HCT116 (cell line): ENCODE measurements at places on chromosomes 4 and X.

DNA sequence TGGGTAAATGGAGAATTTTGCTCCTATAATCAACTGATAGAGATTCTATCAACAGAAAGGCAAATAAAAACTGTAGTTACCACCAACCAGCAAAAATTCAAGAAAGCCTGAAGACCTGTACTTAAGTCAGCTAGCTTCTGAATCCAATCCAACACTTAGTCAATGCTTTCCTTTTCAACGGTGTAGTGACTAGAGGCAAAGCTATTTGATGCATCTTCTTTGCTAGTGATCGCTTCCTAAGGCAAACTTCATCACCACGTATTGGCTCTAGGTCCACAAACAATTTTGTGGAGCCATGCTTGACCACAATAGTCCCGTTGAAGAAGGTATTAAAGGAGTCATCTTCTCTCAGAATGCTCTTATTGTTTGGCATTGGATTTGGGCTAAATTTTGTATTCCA, 25.0 kb upstream of the UBA6 start:
- H3K36me3 ChIP-seq = no peaks in the 10 kb centered on the region
- peaks cover 14% of the 10 kb centered on the region for H3K4me1 ChIP-seq
- no peaks in the 10 kb centered on the region for H3K27me3 ChIP-seq
- no peak for DNase-seq

DNA sequence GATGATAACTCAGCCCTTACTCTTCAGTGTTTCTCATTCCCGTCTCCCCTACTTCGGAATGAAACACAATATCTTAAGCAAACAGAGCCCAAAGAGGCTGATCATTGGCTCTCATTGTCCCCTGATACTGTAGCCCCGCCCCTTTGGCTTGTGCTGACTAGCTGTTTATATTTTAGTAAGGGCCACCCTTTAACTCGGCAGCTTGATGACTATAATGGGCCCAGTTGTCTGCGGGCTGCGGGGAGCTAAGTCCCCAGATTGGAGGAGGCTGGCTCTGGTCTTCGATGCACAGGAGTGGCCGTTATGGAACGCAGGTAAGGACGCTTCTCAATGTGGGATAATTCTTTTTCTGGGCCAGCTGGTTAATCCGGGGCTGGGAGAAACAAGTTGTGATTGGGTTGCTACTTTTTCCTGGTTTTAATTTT, at the start of gene TRIM2:
TSS of gene TRIM2 (plus strand) at position 197 of the 425 bp plus-strand sequence. CDS start at position 285, 88 bp downstream.
- no peaks in the 10 kb centered on the region for H3K27me3 ChIP-seq
- no peaks in the 10 kb centered on the region for H3K36me3 ChIP-seq
- DNase-seq = peak; percentile 86
- H3K27ac ChIP-seq = peak within 1 kb of the TSS; percentile 86
- H3K4me3 ChIP-seq = peak within 1 kb of the TSS; percentile 64

- no peak for DNase-seq
- no peaks in the 10 kb centered on the region for H3K4me1 ChIP-seq
- H3K27ac ChIP-seq = no peak overlapping the region
- no peaks in the 10 kb centered on the region for H3K27me3 ChIP-seq
- H3K36me3 ChIP-seq = no peaks in the 10 kb centered on the region
Measured at GRCh38 chr4:114041117-114041475, 61.6 kb upstream of the ARSJ start.

GRCh38 chr4:76072760-76073159, 1.7 kb upstream of the ART3 start:
- no peak overlapping the region for H3K27ac ChIP-seq
- no peak overlapping the region for H3K4me3 ChIP-seq
- H3K36me3 ChIP-seq = no peaks in the 10 kb centered on the region
- DNase-seq = no peak
- no peaks in the 10 kb centered on the region for H3K27me3 ChIP-seq

- H3K4me3 ChIP-seq = no peak overlapping the region
- no peak for DNase-seq
- H3K27ac ChIP-seq = no peak overlapping the region
- no peaks in the 10 kb centered on the region for H3K4me1 ChIP-seq
- no peaks in the 10 kb centered on the region for H3K27me3 ChIP-seq
Measured at GRCh38 chr4:144223661-144224060, 83.1 kb upstream of the GYPA start.

GRCh38 chr4:72505314-72505744, 63.7 kb downstream of the ADAMTS3 start:
- no peaks in the 10 kb centered on the region for H3K4me1 ChIP-seq
- no peaks in the 10 kb centered on the region for H3K36me3 ChIP-seq
- no peaks in the 10 kb centered on the region for H3K27me3 ChIP-seq
- peak; percentile 0 for DNase-seq
- H3K4me3 ChIP-seq = no peak overlapping the region
- H3K27ac ChIP-seq = no peak overlapping the region

DNA sequence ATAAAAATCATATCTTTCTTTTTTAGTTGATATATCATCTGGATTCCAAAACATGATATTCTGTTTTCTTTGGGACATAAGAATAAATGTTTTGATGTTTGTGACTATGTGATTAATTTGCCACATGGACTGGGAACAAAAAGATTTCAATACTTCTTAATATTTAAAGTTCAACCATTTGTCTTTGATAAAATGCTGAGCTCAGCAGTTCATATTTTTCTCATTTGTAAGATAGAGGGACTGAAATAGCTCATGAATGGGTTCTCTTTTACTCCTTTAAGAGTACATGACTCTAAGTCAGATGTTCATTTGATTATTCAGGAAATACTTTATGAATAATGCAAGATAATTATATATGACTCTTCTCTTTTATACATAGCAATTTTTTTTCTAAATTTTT, 205.9 kb upstream of the FAM47A start:
- DNase-seq = no peak
- no peaks in the 10 kb centered on the region for H3K4me1 ChIP-seq
- H3K36me3 ChIP-seq = no peaks in the 10 kb centered on the region
- H3K27me3 ChIP-seq = no peaks in the 10 kb centered on the region
- no peak overlapping the region for H3K27ac ChIP-seq

GRCh38 chr4:174256277-174256713, 27.2 kb downstream of the FBXO8 start:
- H3K27ac ChIP-seq = no peak overlapping the region
- no peaks in the 10 kb centered on the region for H3K4me1 ChIP-seq
- DNase-seq = no peak
- no peaks in the 10 kb centered on the region for H3K27me3 ChIP-seq
- no peaks in the 10 kb centered on the region for H3K36me3 ChIP-seq
- no peak overlapping the region for H3K4me3 ChIP-seq

DNA sequence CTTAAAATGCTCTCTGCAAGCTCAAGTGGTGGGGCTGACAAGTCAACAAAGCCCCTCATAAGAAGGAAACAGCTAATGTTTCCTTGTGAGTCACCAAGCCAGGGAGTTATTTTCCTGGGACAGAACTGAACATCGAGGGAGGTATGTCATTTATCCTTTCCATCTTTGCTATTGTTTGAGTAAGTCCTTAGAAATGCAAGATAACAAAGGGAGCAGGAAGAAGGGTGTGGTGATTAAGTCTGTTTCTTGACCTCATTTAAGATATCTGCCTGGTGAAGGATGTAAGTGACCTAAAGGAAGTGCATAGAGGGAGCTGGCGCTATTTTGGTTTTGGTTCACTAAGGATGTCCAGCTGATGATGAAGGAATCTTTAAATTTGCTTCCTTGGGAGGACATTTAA, 39.9 kb downstream of the ATG4A start:
- no peaks in the 10 kb centered on the region for H3K27me3 ChIP-seq
- no peaks in the 10 kb centered on the region for H3K36me3 ChIP-seq
- no peak overlapping the region for H3K27ac ChIP-seq
- H3K4me1 ChIP-seq = peaks cover 7% of the 10 kb centered on the region

DNA sequence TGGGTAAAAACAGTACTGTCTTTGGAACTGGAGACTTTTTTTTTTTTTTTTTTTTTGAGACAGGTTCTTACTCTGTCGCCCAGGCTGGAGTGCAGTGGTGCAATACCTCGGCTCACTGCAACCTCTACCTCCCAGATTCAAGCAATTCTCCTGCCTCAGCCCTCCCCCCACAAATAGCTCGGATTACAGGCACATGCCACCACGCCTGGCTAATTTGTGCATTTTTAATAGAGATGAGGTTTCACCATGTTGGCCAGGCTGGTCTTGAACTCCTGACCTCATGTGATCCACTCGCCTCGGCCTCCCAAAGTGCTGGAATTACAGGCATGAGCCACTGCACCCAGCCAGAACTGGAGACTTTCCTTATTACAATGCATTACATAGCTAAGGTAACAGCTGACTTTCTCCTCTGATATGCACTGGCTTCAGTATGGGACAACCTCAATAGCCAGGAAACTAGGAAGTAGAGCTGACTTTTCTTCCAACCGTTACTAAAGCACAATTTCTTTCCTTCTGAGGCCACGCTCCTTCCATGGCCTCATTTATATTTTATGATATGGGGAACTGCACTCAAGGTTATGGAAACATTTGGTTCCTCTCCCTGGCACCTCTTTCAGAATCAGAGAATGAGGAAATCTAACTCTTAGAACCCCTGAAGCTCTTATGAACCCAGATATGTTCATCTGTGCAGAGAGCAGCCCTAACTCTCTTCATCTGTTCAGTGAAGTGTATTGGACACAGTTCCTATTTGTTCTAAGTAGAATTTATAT, 53.5 kb upstream of the FAM9B start:
- H3K36me3 ChIP-seq = no peaks in the 10 kb centered on the region
- no peak overlapping the region for H3K27ac ChIP-seq
- H3K4me1 ChIP-seq = no peaks in the 10 kb centered on the region
- DNase-seq = no peak

- H3K36me3 ChIP-seq = no peaks in the 10 kb centered on the region
- H3K4me3 ChIP-seq = no peak overlapping the region
- H3K27me3 ChIP-seq = no peaks in the 10 kb centered on the region
Measured at GRCh38 chrX:149720021-149720689, 8.3 kb downstream of the MAGEA11 start.

- no peaks in the 10 kb centered on the region for H3K4me1 ChIP-seq
- no peak overlapping the region for H3K27ac ChIP-seq
- no peak overlapping the region for H3K4me3 ChIP-seq
- no peaks in the 10 kb centered on the region for H3K36me3 ChIP-seq
Measured at GRCh38 chr4:123698556-123698955, 302.0 kb downstream of the SPRY1 start.

GRCh38 chr4:52036886-52037530, 1.1 kb downstream of the SGCB start:
- H3K27me3 ChIP-seq = peaks cover 13% of the 10 kb centered on the region; the same call in 1 of the 2 replicates
- H3K4me3 ChIP-seq = peak overlapping the region; percentile 69
- H3K27ac ChIP-seq = no peak overlapping the region
- DNase-seq = no peak
- no peaks in the 10 kb centered on the region; the same call in 1 of the 2 replicates for H3K36me3 ChIP-seq
- peaks cover 6% of the 10 kb centered on the region; the same call in 1 of the 2 replicates for H3K4me1 ChIP-seq

DNA sequence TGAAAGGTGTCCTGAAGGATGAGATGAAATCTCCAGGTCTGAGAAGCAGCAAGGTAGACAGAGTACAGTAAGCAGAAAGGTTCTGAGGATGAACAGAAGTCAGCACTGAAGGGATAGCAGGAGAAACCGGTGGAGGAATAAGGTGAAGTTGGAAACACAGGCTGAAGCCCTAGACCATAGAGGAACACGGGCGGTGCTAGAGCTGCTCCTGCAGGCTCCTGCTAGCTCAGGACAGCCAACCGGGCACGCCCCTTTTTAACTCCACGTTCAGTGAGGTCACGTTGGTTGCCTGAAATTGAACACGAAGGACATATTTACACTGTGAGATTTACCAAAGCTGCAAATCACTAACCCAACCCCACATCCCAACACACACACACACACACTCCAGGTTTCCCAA, 1886.4 kb upstream of the AGA start:
- no peaks in the 10 kb centered on the region for H3K27me3 ChIP-seq
- no peak overlapping the region for H3K27ac ChIP-seq
- DNase-seq = no peak
- H3K4me3 ChIP-seq = no peak overlapping the region
- no peaks in the 10 kb centered on the region for H3K4me1 ChIP-seq

- no peak overlapping the region for H3K27ac ChIP-seq
- peaks cover 18% of the 10 kb centered on the region for H3K4me1 ChIP-seq
- H3K27me3 ChIP-seq = no peaks in the 10 kb centered on the region
- DNase-seq = no peak
Measured at GRCh38 chr4:100187781-100188180, 2.5 kb downstream of the DDIT4L start.

DNA sequence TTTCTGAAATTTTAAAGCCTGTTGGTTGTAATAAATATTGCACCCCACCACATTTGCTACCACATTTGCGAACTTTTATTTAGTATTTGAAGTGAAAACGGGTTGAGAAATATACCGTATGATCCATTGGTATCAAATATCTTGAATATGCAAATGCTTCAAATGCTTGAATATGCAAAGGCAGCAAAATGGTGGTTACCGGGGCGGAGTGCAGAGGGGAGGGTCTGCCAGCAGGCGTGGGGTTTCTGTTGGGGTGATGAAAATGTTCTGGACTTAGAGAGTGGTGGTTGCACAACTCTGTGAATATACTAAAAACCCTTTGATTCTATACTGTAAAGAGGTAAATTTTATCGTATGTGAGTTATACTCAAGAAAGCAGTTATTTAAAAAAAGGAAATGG, 35.3 kb downstream of the SHROOM2 start:
- no peaks in the 10 kb centered on the region for H3K36me3 ChIP-seq
- H3K4me1 ChIP-seq = peaks cover 1% of the 10 kb centered on the region
- no peak for DNase-seq
- H3K27me3 ChIP-seq = no peaks in the 10 kb centered on the region
- no peak overlapping the region for H3K27ac ChIP-seq

GRCh38 chr4:141511055-141511454, 125.3 kb upstream of the IL15 start:
- no peaks in the 10 kb centered on the region for H3K4me1 ChIP-seq
- H3K27ac ChIP-seq = no peak overlapping the region
- no peak overlapping the region for H3K4me3 ChIP-seq
- DNase-seq = no peak
- no peaks in the 10 kb centered on the region for H3K36me3 ChIP-seq
- H3K27me3 ChIP-seq = no peaks in the 10 kb centered on the region

- no peak overlapping the region for H3K27ac ChIP-seq
- DNase-seq = no peak
- H3K27me3 ChIP-seq = no peaks in the 10 kb centered on the region
- H3K36me3 ChIP-seq = no peaks in the 10 kb centered on the region
Measured at GRCh38 chr4:85886665-85887064, 411.7 kb downstream of the ARHGAP24 start.

DNA sequence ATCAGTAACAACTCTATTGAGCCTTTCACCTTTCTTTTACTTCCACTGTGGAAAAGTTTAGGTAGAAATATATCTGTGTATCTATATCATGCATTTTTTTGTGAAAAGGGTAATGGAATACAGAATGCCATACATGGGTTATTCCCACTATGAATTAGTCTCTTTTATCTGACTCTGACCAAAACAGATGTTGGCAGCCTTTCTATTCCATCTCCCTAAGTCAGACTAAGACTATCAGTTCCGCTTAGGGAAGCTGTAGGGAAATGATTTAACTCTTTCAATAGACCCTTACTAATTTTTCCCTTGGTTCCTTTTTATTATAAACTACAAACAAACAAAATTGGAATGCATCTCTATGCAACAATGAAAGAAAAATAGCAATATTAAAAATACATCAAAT, 92.3 kb upstream of the LEF1 start:
- DNase-seq = no peak
- no peak overlapping the region for H3K4me3 ChIP-seq
- no peak overlapping the region for H3K27ac ChIP-seq

DNA sequence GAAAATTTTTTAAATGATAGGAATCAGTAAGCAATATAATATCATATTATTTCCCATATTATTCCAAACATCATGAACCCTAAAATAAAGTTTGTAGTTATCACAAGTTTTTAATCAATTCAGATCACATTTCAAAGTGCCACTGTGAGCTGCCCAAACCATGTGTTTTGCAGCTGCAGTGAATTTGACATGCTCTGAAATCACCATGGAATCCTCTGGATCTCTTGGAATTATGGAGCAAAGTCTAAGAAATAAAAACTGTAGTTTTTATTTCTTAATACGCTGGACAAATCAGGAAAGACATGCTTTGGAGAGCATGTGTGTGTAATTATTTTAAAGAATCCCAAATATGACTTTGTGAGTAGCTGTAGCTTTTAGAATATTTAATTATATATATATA, 262.7 kb downstream of the ANKRD50 start:
- no peaks in the 10 kb centered on the region for H3K4me1 ChIP-seq
- H3K36me3 ChIP-seq = no peaks in the 10 kb centered on the region
- no peak overlapping the region for H3K4me3 ChIP-seq
